ENCODE measurements at places on chromosomes 13 and 19. TPM values are rescaled to one million over a fixed set of nuclear protein-coding genes. Genes with fewer than 3 reads are reported as not detected.

KDM4B gene
- 39.0 TPM for total RNA-seq

BRME1 gene
- 2.0 TPM for total RNA-seq

PCDH20 gene
- total RNA-seq, result 6.3 TPM

GRCh38 chr13:48600374-48601364 lies 53.1 kb upstream of the CYSLTR2 start:
- no peak for DNase-seq
- no peak overlapping the region for H3K27ac ChIP-seq
- no peaks in the 10 kb centered on the region for H3K36me3 ChIP-seq
- H3K4me3 ChIP-seq, result no peak overlapping the region
- no peaks in the 10 kb centered on the region for H3K4me1 ChIP-seq

DNAAF3 gene
- 1.5 TPM for total RNA-seq

PEG3 gene
- total RNA-seq, result 5.7 TPM

RNU6-9 gene
- total RNA-seq, result not detected

ZNF155 gene
- total RNA-seq, result 8.7 TPM

CBLC gene
- total RNA-seq, result 3.2 TPM

GRCh38 chr13:20828539-20829364 lies 55.0 kb upstream of the EEF1AKMT1 start:
- H3K4me1 ChIP-seq, result no peaks in the 10 kb centered on the region
- peaks cover 6% of the 10 kb centered on the region for H3K36me3 ChIP-seq
- H3K27ac ChIP-seq, result no peak overlapping the region
- peak overlapping the region; percentile 15 for H3K4me3 ChIP-seq

PSG2 gene
- total RNA-seq, result not detected

DNA sequence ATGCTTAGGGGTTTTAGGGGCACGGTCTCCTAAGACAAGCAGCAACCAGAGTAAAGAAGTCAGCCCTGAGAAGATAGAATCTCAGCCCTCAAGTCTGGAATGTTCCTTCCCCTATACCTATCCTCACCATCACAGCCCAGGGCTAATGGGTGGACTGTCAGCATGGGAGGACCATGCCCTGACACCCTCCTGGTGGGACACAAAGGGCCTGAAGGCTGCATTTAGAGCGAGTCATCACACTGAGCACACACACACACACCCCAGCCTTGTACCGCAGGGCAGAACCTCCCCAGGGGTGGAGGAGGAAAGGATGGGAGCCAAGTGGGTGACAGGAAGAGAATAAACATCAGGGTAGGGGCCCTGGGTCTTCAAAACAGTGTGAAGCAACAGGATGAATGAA lies 174.8 kb upstream of the SERP2 start:
- no peak overlapping the region for H3K4me3 ChIP-seq
- H3K36me3 ChIP-seq, result no peaks in the 10 kb centered on the region
- H3K27ac ChIP-seq, result peak overlapping the region; percentile 47

GRCh38 chr19:1236576-1236975 lies 1.2 kb downstream of the CBARP start:
- no peak overlapping the region for H3K27ac ChIP-seq
- H3K36me3 ChIP-seq, result no peaks in the 10 kb centered on the region
- H3K4me3 ChIP-seq, result no peak overlapping the region
- no peaks in the 10 kb centered on the region for H3K27me3 ChIP-seq
- no peak for DNase-seq

DNA sequence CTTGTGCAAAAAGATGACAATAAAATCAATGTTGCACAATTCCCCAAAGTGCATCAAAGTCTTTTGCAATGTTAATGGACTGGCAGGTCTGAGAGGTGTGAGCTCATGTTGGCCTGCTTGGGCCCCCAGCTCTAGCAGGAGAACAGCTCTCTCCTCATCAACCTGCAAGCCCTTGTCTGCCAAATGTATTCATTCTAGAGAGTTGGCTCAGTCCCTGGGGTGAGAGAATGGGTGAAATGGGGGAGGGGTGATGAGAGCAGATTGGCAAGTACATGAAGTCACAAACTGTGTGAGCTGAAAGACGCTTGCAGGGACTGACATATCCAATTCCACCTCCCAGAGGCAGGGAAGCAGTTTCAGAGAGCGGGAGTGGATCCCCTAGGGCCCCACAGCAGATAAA lies 465.1 kb upstream of the ZNF507 start:
- no peak for DNase-seq
- no peaks in the 10 kb centered on the region for H3K36me3 ChIP-seq
- H3K4me1 ChIP-seq, result no peaks in the 10 kb centered on the region
- H3K27ac ChIP-seq, result no peak overlapping the region

KPNA3 gene
- total RNA-seq, result 35.7 TPM

- H3K27me3 ChIP-seq, result no peaks in the 10 kb centered on the region
- peaks cover 4% of the 10 kb centered on the region for H3K4me1 ChIP-seq
- no peak overlapping the region for H3K4me3 ChIP-seq
- H3K27ac ChIP-seq, result no peak overlapping the region
These were observed 2.4 kb upstream of the ITGBL1 start for GRCh38 chr13:101449790-101450748.

DNA sequence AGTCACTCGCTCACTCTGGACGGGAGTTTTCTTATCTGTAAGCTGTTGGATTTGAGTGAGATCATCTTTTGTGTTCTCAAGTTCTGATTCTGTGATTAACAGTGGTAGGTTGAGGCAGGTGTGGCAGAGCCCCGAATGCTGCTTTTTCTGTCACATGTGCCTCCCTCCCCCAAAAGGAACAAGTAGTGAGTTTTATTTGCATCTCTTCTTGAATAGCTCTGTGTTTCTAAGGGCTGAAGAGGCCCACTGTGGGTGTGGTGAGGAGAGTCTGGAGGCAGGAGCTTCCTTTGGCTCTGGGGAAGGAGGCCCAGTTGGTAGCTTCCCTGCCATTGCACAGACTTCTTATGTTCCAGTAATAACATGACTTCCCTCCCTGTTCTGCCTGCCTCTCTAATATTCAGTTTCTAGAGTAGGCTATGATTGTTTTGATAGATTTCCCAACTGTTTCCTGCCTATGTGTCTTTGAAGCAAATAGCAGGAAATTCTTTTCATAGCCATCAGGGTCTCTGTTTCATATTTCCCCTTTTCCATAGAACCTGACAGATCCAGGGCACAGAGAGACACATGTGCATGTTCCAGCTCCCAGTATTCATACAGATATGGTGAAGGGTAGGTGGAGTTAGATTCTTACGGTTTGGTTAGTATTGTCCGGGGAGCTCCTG lies 23.9 kb upstream of the CXCL17 start:
- no peak overlapping the region for H3K27ac ChIP-seq
- no peak overlapping the region for H3K4me3 ChIP-seq
- no peak for DNase-seq
- no peaks in the 10 kb centered on the region for H3K36me3 ChIP-seq

GRCh38 chr13:44903574-44903985 lies 85.7 kb downstream of the NUFIP1 start:
- no peaks in the 10 kb centered on the region for H3K36me3 ChIP-seq
- H3K4me1 ChIP-seq, result peaks cover 8% of the 10 kb centered on the region
- peak overlapping the region; percentile 69 for H3K27ac ChIP-seq
- H3K27me3 ChIP-seq, result no peaks in the 10 kb centered on the region
- H3K4me3 ChIP-seq, result no peak overlapping the region
- peak; percentile 67 for DNase-seq

GRCh38 chr13:113451951-113452421 lies 1.3 kb downstream of the ADPRHL1 start:
- H3K4me3 ChIP-seq, result no peak overlapping the region
- peak; percentile 55 for DNase-seq
- no peaks in the 10 kb centered on the region for H3K4me1 ChIP-seq

DNA sequence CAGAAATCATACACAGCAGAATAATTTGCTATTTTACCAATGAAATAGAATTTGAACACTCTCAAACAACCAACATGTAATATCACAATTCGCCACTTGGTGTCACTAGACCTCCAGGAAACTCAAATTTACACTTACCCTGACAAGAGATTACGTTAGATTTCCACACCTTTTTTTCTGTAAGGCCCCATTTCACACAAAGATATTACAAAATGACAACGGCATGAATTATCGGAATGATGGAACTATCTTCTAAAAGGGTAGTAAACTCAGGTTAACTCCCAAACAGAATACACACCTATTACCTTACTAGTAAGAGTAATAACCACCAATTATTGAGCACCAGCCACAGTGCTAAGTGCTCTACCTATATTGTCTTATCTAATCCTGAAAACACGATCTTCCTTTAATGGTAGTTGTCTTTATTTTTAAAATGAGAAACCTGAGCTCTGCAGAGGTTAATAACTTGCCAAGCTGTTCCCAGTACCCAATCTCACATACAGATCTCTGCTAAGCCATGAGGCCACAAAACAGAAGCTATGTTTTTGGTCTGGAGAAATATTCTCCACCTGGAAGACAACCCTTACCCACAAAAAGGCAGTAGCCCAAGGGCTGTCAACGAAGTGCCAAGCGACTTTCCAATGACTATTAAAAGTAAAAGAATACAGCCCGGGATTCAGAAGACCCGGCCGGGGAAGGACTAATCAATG lies 152.4 kb downstream of the DCLK1 start:
- no peaks in the 10 kb centered on the region for H3K27me3 ChIP-seq
- H3K4me3 ChIP-seq, result no peak overlapping the region
- H3K4me1 ChIP-seq, result no peaks in the 10 kb centered on the region
- H3K27ac ChIP-seq, result no peak overlapping the region

TUBA3C gene
- not detected for total RNA-seq

MADCAM1 gene
- total RNA-seq, result 1.2 TPM

DNA sequence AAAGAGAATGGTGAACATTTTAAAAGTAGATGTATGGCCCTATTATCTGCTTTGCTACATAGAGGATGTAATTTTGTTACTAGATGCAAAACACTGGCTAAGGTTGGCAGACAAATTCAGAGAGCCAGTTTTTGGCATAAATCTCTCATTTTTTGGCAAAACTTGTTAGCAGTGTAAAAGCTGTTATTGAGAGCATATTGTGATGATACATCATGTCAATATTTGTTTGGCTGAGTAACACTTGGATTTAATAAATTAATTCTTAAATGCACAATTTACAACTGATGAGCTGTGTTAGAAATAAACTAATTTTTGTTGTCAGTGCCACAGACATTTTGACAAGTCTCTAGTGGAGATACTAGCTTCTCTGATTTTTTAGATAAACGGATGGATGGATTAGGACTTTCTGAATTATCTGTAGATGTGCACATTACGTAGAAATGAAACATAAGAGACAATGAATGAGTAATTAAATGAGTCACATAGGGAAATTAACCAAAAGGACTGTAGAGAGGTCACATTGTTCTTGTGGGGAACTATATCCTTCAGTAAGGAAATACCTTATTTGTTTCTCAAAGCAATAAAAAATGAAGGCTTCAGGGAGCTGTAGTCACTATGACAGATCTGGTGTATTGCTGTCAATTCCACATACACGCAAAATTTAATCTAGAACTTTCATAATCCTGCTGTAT lies 17.4 kb downstream of the UFM1 start:
- H3K27me3 ChIP-seq, result no peaks in the 10 kb centered on the region
- H3K27ac ChIP-seq, result no peak overlapping the region
- H3K4me1 ChIP-seq, result no peaks in the 10 kb centered on the region
- DNase-seq, result no peak

- H3K4me1 ChIP-seq, result no peaks in the 10 kb centered on the region
- no peak for DNase-seq
- H3K27ac ChIP-seq, result no peak overlapping the region
- no peak overlapping the region for H3K4me3 ChIP-seq
- H3K36me3 ChIP-seq, result no peaks in the 10 kb centered on the region
These were observed 226.3 kb upstream of the DACH1 start for GRCh38 chr13:72093262-72093661.

All from upper lobe of right lung (tissue), 1 donor.